ENCODE measurements at places on chromosomes 6 and 20.

GRCh38 chr6:6565488-6565887 lies 23.0 kb upstream of the LY86 start:
- no peak for DNase-seq

DNA sequence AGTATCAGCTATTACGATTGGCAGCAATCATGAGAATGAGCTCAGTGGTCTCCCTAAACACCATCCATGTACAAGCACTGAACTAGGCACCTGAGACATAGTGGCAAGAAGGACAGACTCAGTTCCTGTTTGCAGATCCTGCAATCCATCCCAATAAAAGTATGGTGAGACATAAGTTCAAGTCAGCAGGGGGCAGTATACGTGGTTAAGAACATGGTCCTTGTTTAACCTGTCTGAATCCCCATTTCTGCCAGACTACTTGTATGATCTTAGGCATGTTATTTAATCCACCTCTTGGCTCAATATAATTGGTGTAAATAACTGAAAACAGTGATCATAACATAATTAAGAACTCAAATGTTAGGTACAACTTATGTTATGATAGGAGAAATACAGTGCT lies 33.2 kb upstream of the PNISR start:
- DNase-seq: peak; percentile 15

DNA sequence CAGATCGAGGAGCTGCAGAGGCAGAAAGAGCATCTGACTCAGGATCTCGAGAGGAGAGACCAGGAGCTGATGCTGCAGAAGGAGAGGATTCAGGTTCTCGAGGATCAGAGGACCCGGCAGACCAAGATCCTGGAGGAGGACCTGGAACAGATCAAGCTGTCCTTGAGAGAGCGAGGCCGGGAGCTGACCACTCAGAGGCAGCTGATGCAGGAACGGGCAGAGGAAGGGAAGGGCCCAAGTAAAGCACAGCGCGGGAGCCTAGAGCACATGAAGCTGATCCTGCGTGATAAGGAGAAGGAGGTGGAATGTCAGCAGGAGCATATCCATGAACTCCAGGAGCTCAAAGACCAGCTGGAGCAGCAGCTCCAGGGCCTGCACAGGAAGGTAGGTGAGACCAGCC lies 26.2 kb downstream of the C20orf173 start:
- DNase-seq: no peak

- peak; percentile 75 for DNase-seq
Measured at GRCh38 chr6:54135665-54136369, 24.6 kb downstream of the MLIP start.

DNA sequence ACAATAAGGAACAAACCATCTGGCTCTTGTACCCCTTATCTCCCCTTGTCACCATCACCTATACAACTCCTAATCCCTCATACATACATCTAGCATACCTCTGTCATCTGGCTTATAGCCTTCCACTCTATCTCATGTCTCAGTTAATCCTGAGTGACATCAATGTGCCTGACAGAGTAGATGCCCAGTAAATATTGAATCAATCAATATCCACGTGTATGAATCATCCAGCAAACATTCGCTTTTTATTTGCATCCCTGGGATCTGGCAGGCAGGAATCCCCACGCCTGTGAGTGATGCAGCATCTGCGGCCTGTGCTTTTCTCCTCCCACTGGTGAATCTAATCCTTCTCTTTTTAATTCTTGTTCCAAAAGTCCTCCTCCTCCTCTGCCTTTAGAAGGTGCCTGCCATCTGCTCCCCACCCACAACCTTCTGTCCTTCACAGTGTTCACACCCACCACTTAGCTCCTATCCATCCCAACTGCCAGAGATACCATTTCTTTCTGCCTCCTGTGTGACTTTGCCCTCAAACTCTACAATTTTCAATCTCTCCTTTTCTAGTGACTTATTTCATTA lies 37.6 kb downstream of the ZNF391 start:
- DNase-seq: no peak

DNA sequence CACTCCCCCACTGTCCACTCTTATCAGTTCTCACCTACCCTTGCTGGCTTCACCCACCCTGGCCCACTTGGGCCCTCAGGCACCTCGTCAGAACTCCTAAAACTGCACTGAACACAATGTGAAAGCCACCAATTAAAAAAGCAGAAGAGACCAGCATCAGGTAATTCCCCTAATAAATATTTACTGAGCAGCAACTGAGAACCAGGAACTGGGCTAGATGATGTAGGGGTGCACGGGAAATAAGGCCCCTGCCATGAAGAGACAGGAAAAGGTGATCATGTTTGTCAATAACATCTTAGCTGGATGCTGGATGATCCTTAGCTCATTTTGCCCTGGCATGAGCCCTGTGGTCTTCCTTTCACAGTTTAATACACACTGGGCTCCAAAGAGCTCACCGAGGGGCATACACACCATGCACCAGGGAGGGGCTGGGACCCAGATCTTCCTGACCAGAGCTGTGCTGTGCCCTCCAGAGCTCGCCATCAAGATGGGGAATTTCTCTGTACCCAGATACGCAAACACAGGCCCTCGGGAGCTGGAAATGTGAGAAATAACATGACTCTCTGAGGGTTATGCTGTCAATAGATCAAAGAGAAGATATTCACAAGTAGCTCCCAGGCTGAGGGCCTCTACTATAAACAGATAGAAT lies 113.6 kb upstream of the SLC22A16 start:
- no peak for DNase-seq

DNA sequence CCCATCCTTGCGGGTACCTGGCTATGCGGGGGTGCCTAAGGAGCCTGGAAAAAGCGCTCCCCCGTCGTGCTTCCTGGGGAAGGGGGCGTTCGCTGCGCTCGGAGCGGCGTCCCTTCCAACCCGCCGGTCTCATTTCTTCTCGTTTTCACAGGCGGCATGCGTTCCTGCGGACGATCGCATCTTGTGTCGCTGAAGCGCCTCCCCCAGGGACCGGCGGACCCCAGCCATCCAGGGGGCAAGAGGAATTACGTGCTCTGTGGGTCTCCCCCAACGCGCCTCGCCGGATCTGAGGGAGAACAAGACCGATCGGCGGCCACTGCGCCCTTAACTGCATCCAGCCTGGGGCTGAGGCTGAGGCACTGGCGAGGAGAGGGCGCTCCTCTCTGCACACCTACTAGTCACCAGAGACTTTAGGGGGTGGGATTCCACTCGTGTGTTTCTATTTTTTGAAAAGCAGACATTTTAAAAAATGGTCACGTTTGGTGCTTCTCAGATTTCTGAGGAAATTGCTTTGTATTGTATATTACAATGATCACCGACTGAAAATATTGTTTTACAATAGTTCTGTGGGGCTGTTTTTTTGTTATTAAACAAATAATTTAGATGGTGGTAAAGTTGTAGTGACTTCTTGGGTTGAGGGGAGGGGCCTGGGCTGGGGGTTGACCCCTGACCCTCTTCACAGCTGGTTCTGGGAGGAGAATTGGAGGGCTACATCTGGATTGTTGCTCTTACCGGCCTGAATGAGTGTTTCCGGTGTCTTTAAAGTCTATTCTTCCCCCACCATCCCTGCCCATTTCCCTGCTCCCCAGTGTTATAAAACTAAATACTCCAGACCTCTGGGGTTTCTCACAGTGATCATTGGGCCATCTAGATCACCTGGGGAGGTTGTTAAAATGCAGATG lies 1.1 kb downstream of the ID1 start:
- DNase-seq: no peak

GRCh38 chr20:19330731-19331130 lies 118.3 kb downstream of the SLC24A3 start:
- no peak for DNase-seq

GRCh38 chr20:49400410-49400809 lies 82.1 kb downstream of the KCNB1 start:
- DNase-seq: peak; percentile 48

- no peak for DNase-seq
Measured at GRCh38 chr6:106804346-106805335, 169.9 kb downstream of the CD24 start.

DNA sequence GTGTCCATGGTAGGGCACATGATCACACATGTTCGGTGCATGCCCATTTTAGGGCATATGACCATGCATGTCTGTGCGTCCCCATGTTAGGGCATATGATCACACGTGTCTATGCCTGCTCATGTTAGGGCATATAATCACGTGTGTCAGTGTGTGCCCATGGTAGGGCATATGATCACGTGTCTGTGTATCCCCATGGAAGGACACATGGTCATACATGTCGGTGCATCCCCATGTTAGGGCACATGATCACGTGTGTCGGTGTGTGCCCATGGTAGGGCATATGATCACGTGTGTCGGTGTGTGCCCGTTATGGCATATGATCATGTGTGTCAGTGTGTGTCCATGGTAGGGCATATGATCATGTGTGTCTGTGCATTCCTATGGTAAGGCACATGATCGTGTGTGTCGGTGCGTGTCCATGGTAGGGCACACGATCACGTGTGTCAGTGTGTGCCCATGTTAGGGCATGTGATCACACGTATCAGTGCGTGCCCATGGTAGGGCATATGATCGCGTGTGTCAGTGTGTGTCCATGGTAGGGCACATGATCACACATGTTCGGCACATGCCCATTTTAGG lies 30.6 kb downstream of the YTHDF1 start:
- DNase-seq: no peak

GRCh38 chr6:73608761-73609160 lies 45.0 kb downstream of the SLC17A5 start:
- DNase-seq: no peak

DNA sequence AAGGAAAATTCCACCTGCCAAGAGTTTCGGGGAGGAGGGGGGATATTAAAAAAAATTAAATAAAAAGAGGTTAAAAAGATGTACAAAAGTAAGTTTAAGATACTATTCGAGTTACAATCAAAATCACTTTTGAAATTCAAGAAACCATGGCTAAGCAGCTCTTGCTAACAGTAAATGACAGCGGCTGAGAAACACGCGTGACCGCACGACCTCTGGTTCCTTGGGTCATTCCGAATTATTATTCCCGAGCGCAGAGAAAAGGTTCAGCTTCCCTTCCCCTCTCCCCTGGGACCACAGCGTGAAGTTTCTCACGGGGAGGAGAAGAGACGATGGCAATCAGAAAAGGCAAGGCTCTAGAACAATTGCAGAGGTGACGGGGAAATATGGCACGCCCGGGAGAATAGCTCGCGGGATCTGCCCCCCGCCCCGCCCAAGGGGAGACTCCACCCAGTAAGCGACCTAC lies 496 bp downstream of the TMEM242 start:
- DNase-seq: no peak

DNA sequence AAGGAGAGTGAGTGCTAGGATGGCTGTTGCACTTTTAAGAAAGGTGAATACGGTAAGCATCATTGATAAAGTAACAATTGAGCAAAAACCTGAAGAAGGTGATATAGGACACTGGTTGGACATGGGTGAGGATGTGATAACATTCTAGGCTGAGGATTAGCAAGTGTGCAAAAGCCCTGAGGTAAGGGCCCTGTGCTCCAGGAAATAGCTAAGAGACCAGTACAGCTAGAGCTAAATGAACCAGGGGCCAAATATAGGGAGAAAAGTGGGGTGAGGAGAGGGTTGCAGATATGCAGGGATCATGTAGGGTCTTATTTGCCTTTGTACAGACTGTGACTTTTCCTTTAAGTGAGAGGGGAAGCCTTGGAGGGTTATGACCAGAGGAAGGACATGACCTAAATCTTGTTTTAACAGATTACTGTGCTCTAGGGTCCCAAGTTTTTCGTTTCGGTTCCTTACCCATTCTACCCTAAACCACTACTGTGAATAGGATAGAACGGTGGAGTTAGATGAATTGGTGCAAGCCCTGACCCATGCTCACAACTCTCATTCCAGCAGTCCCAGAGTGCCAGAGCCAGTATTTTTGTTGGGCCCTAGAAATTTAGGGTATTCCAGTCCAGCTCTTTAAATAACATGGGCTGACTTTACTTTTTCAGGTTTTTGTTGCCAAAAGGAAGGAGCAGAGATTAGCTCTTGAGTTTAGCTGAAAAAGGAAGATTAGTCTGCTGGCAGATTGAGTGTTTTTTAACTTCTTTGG lies 10.7 kb downstream of the MAPK14 start:
- no peak for DNase-seq

DNA sequence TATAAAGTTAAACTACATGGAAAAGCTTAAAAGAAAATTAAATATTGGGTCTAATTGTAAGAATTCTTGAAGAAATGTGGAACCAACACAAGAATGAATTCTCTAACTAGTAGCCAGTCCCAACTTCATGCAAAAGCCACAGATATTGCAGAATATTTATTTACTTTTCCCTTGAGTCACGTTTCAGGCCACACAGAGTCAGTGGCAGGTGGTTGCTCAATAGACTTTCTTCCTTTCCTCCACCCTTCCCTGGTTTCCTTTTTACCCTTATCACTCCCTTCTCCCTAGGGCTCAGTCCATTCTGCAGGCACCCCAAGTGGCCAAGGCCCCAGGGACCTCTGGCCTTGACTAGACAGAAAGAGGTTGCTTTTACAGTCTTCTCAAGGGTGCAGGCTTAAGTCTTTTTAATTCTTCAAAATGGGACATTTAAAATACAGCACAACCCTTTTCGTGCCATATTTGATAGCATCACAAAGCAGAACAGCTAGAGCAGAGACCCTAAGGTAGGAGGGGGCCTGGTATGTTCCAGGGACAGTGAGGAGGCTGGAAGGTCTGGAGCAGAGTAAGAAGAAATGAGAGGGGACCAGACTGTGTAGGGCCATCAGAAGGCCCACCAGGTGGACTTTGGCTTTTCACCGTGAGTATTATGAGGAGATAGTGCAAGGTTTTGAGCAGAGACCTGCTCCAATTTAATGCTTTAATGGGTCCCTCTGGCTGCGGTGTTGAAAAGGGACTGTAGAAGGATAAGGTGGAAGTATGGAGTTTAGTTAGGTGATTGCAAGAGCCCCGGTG lies 65.0 kb downstream of the HDDC2 start:
- DNase-seq: peak; percentile 14

GRCh38 chr6:129055796-129056195 lies 172.9 kb downstream of the LAMA2 start:
- no peak for DNase-seq

GRCh38 chr6:77231438-77232305 lies 231.6 kb downstream of the HTR1B start:
- peak; percentile 8 for DNase-seq

Measured in astrocyte of the spinal cord (primary cell).